ENCODE measurements at places on chromosomes 2 and 18.

DNA sequence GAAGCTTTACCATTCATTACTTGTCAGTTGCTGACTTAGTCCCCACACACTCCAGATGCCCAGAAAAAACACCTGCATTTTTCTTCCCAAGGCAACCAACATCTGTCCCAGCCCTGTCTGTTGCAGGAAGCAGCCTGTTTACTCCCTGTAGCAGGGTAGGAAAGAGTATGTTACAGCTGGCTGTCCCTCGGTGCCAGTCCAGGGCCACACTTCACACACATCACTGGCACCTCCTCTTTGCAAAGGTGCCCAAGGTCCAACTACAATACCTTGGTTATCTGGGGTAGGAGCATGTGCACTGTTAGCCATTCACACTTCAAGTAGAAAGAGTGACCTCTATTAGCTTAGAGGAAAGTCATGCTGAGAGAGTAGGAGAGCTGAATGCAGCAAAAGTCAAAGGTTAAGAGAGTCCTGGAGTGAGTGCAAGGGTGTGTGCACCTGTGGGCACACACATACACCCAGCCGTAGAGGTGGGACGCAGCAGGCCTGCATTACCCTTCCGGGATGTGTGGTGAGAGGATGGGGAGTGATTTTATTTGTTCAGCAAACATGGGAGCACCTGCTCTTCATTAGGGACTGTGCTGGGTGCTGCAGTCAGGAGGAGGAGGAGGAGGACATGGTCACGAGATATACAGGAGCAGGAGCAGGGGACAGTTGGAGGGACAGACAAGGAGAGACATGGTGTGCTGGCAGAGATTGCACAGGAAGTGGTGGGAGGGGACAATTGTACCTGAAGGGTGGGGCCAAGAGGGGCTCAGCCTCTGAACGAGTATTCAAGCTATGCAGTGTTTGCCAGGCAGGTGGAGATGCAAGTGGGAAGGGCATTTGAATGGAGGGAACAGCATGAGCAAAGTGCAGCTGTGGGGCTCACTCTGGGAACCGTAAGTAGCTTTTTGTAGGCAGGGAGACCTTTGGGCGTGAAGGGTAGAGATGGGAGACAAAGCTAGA, 69.8 kb downstream of the TSN start:
- DNase-seq = no peak

- DNase-seq = no peak
Measured at GRCh38 chr18:35835366-35835765, 137.1 kb upstream of the RMP24 start.

- DNase-seq = no peak
Measured at GRCh38 chr2:99602476-99602875, 112.7 kb upstream of the REV1 start.

DNA sequence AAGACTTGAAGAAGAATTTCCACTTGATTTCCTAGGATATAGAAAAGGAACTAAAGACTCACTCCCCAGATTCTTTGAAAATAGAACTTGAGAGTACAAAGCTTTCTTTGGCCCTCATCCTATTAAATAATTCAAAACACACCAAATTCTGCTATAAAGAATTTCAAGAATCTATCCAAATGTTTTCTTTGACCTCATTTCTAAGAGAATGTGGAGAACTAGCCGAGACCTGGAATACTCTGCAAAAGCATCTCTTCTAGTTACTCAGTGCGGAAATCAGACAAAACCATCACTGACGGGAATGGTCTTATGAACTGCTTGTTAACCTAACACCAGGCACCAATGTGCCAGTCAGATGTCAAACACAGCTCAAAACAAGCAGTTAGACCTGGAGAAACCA, 44.2 kb upstream of the ARL5A start:
- no peak for DNase-seq

GRCh38 chr2:157290525-157290924, 33.0 kb downstream of the GALNT5 start:
- no peak for DNase-seq

DNA sequence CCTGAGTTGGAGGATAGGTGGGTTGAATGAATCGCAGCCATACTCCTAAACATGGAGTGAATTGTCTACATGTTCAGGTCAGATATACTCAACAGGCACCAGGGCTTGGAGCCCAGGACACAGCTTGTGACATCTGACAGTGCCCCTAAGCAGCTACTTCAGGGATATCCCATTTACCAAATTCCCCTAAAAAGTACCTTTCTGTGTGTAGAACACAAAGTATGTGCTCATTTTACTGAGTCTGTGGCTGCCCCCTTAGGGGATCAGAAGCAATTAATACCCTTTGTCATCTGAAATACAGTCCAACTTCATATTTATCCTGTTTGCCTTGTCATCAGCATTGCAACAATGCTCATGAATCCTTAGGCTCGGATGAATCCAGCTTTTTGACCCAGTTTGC, 20.8 kb downstream of the TNFRSF11A start:
- DNase-seq = no peak

DNA sequence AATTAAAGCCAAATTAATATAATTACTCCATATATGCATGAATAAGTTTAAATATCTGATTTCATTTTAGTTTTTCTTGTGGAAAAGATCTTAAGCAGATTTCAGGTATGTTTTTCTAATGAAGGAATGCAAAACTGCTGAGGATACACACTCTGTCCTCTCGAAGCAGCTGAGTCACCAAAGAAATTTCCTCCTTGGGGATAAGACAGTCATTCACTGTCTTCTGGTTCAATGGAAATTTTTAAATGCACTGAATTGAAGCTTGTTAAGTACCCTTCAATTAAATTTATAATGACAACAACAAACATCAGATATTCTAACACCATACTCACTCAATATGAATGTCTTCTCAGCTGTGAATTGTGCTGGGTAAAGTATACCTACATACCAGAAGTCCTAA, 101.5 kb upstream of the DNER start:
- no peak for DNase-seq

DNA sequence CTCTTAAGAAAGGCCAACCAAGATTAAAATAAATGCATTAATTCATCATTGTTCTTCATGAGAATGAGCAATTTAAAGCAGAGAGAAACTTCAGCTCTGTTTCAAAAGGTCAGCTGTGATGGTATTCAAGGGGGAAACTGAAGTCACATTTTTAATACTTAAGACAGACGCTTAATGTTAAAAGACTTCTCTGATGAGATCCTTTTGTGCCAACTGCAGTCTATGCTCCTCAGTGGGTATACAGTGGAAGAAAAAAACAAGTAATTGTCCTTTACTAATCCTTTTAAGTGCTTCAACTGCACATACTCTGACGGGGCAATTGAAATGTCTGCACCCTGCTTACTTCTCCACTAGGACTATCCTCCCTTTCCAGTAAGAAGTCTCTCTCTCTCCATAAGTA, 309.7 kb downstream of the GULP1 start:
- no peak for DNase-seq

- no peak for DNase-seq
Measured at GRCh38 chr2:238128061-238128440, 10.4 kb upstream of the KLHL30 start.

- DNase-seq = no peak
Measured at GRCh38 chr2:191844706-191845105, 2.2 kb downstream of the CAVIN2 start.

DNA sequence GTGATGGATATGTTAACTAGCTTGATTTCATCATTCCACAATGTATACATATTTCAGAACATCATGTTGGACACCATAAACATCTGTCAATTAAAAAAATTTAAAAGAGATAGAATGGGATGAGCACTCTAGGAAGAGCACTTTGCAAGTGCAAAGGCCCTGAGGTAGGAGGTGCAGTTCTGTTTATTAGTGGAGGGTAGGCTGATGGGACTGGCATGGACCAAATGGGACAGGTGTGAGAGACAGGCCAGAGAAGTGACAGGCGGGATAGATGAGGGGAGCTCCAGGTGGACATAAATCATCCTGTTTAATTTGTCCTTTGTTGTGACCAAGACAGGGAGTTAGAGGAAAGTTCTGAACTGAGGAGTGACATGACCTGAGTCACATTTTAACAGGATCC, 477.9 kb downstream of the TSN start:
- DNase-seq = no peak

GRCh38 chr2:128562471-128563347, 244.0 kb upstream of the HS6ST1 start:
- DNase-seq = no peak

DNA sequence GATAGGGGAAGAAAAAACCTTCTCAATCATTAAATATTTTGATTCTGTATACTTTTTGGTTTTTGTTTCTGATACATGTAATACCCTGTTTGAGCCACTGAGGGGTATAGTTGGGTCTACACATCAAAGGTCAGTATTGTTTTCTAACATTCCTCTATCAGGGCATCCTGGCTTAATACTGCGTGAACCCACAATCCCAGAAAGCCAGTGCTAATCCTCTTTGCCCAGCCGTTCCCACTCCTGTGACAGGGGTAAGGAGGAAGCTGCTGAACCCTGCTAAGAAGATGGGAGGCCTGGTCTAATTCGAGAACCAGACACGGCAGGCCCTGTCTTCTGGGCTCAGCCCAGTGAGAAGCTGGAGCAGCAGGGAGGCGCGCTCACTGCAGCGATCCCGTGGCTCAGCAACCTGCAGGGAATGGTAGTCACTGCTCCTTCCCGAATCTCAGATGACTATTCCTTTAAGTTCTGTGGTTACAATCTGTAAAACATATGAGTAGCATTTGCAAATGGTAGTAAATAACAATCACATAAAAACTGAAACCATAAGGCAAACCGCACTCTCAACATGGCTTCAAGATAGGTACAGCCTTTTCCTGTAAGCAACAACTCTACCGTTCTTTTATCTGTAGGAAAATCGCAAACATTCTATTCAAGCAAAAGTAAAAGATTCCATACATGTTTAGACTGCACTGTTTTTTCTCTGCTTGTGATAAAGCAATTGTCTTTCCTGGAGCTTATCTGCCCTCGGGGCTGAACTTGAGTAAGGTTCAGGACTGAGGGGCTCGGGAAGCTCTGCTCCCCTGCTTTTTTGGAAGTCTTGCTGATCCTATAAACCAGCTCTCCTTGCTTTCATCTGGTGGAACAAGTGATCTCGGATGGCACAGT, 87.0 kb downstream of the EPB41L3 start:
- no peak for DNase-seq

DNA sequence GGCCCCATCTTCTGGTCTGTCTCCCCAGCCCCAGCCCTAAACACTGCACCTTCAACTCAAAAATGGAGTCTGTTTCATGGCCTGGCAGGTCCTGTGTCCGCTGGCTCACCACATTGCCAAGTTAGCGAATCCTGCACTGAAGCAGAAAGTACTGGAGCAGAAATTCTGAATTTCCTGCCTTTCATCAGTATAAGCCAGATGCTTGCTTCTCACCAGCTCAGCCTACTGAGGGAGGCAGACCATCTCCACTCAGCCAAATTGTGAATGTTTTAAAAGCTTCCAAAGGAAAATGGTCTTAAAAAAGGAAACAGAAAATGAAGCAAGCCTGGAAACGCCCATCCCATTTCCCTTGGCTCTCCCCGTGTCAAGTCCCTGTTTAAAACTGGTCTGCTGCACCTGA, 157.8 kb downstream of the C1D start:
- no peak for DNase-seq

DNA sequence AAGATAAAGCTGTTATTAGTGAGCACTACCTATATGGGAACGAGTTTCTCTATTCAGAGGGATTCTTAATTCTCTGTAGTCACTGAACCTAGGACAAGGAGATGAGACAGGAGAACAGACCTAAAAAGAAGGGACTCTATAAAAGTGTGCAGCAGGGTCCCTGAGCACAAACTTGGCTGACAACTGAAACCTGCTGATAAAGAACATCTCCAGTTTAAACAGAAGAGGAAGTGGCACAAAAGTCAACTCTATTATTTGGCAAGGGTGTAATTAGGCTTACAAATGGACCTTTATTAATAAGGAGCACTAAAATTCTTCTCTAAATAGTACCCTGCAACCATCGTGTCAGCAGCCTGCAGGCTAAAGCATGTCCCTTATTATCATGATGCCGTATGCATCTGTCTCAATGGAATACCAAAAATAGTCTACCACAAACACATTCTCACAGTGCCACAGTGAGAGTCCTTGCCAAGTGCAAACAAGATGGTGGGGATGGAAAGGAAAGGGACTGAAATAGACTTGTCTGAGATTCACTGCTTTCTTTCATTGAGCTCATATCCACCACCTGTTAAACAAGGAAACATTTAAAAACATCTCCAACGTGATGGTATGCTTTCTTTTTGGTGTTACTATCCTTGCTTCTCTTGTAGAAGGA, 260.2 kb downstream of the INSIG2 start:
- no peak for DNase-seq

- no peak for DNase-seq
Measured at GRCh38 chr2:149329489-149330126, 779 bp upstream of the LYPD6 start.

DNA sequence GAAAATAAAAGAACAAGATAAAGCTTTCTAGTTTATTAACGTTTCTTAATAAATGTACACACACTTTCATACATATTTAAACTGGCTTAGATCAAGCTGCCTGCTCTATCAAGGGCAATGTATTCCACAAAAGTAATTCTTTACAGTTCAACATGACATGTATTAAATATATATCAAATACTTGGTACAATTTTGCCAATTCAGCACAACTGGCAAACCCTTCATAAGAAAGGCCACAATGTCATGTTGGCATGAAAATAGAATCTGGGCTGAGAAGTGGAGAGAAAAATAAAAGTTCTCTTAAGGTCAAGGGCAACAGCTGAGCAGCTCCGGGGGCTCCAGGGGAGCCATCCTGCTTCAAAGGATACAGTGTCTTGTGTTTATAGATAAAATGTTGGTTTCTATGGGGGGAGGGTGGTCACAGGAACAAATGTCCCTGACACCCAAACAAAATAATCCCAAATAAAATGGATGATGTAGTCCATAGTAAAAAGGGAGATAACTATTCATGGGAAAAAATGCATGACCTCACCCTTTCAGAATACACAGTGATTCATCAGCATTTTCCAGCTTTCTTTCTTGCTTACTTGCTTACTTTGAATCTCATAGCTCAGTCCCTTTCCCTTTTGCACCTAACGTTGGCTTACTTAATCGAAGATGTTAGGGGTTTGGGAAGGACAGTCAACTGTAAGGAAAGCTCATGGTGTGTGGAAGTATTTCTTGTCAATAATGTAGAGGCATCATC, 494.9 kb downstream of the NYAP2 start:
- no peak for DNase-seq

GRCh38 chr2:134031539-134031938, 222.3 kb upstream of the MGAT5 start:
- no peak for DNase-seq

- DNase-seq = no peak
Measured at GRCh38 chr2:241156971-241157441, 6.7 kb downstream of the PPP1R7 start.

Data from GM18507 (cell line).